ENCODE measurements at places on chromosomes 11 and 22.

DNA sequence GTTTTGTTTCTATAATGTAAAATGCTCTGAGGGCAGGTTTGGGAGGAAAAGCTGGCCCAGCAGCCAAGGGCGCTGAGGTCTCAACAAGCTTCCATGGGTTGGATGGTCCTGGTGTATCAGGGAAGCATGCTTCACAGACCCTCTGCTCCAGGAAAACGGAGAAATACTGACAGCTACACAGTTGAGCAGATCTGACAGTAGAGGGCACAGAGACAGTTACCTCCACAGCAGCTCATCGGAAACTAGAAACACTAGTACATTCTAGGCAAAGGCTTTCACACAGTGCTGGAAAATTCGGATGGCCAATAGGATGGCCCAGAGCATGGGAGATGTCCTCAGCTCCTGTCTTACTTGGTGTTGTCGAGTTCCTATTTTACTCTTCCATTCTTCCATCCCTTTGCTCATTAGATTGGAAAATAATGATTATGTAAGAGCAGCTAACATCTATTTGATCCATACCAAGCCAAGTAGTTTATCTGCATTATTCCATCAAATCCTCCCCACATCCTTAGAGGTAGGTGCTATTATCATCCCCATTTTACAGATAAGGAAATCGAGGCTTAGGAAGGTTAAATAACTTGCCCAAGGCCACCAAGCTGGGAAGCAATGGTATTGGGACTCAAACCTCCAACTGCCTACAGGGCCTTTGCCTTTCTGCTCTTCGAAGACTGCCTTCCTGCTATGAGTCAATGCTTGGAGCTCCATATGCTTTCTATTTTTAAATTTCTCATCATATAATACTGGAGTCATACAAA, 28.3 kb downstream of the LMO2 start:
- DNase-seq = no peak

DNA sequence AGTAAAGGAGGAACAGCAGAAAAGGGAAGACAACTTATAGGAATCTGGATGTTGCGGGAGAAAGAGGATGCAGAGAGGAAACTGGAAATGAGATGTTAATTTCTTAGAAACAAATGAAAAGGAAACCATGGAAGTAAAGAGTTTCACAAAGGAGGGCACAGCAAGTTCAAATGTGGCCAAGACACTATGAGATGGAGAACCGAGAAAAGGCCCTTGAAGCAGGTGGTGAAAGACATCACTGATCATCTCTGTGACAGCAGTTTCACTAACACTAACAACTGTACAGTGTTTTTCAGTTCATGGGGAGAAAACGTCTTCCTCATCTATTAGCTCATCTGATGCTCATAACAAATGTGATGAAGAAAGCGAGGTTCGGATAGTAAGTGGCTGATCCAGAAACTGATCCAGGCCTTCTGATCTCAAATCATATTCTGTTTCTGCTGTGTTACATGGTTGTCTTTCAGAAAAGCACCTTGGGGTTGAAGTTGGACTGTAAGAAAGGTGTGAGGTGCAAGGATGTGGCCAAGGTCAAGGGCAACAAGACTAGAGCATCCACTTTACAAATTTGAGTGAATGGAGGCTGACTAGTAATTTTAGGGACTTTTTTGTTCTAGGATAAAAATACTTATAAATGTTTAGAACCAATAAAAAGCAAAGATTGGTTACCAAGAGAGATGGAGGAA, 492.1 kb upstream of the CADM1 start:
- DNase-seq = no peak

GRCh38 chr11:123532131-123532530, 102.1 kb downstream of the GRAMD1B start:
- DNase-seq = no peak

DNA sequence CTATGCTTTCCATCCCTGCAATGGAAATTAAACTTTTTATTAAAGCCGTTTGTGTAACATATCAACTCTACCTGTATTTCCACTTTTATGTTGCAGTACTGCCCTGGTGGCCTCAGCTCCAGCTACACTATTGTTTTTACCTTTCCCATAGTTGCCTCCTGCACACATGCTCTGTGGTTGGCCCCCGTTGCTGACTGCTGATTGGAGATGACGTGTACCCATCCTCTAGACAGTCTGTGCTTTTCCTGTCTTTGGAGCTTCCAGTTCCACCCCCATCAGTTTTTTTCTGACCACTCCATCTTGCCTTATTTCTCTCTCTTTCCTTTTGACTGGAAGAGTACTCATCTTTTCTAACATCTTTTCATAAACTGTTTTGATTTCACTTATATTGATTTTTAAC, 123.8 kb downstream of the TEAD1 start:
- no peak for DNase-seq

DNA sequence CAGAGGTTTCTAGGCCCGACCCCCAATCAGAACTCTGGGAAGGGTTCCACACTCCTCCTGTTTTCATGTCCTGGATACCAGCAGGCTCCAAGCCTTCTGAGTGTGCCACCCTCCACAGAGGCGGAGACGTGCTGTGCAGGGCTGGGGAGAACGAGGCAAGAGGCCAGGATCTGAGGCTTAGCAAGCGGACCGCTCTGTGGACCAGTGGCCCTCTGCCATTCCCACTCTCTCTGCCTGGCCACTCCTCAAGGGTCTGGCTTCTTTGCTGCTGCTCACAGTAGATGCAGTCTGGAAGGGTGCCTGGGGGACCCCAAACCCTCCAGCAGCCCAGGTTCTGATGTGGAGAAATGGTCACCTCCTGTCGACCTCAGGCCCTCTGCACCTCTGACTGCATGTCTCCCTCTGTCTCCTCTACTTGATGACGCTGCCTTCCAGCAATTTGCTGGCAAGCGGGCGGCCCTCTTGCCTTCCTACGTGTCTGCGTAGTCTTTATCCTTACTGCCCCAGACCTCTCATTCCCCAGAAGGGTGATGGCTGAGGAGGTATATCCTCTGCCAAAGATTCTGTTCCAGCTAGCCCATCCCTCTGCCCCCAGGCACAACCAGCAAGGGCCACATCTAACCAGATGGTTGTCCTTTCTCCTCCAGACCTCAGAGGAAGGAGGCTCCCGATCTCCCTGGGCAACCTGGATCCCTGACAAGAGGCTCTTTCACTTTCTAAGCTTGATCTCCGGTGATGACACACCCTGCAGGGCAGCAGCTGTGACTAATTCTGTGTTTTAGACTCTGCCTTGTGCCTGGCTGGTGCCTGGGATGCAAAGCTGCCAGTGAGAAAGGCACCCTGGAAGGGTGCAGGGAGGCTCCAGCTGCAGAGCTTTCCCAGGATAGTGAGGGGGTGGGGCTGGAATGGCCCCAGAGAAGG, 87.3 kb downstream of the NAT10 start:
- no peak for DNase-seq

DNA sequence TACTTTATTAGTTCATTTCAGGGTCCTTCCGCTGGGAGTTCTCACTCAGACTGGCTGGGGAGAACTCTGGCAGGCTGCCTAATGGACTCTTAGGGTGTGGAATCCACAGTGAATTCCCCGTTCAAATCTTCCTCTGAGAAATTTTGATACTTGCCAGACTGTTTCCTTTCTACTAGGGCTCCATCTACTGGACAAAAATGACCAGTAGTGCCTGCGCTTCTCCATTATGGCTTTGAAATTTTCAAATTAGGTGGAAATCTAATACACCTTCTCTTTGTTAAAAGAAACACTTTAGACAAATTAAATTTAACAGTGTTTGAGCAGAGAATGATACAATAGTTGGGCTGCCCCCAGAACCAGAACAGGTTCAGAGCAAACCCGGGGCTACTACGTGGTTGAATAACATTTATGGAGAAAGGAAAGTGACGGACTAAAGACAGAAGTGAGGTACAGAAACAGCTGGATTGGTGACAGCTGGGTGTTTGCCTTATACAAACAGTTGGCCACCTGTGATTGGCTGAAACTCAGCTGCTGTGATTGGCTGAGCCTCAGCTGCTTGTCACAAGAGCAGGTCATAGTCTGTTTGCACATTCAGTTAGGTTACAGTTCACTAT, 52.9 kb upstream of the FDX1 start:
- no peak for DNase-seq

GRCh38 chr11:8426076-8426475, 162.4 kb upstream of the LMO1 start:
- DNase-seq = no peak

GRCh38 chr11:117281159-117281558, 10.0 kb upstream of the BACE1-AS start:
- no peak for DNase-seq

GRCh38 chr22:36052505-36052941, 23.9 kb upstream of the RBFOX2 start:
- DNase-seq = no peak

DNA sequence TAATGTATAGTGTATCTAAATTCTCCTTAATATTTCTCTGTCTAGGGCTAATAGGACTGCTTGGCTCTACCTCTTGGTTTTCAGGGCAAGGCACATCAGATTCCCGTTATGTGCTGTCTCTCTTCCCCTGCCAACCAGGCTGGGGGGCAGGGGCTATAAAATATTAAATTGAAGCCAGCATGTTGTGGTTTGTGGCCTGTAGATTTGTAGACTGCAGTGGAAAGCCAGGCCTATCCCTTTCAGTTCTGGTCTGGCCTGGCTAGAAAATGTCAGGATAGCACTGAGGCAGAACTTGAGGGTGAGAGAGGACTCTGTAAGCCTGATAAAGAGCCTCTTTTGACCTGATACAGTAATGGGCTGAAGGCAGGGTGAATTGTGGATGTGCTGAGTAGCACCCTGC, 14.4 kb upstream of the GRK2 start:
- DNase-seq = no peak

GRCh38 chr22:33823552-33823951, 96.7 kb downstream of the LARGE1 start:
- DNase-seq = no peak

DNA sequence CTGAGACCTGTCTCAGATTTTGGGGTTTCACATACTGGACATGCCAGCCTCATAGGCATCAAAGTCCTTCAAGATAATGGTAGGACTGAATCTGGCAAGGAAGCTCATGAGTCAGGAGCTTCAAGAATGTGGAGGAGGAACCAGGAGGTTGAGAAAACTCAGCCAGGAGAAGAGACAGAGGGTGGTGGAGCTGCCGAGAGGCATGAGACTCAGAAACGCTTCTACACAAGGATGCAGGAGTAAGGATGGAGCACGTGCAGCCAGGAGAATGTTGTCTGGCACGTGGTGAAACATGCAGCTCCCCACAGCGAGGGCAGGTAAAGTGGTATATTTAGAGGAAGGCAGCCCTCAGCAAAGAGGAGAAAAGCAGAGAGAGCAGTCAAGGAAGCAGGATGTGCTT, 148.7 kb upstream of the ISX start:
- no peak for DNase-seq

DNA sequence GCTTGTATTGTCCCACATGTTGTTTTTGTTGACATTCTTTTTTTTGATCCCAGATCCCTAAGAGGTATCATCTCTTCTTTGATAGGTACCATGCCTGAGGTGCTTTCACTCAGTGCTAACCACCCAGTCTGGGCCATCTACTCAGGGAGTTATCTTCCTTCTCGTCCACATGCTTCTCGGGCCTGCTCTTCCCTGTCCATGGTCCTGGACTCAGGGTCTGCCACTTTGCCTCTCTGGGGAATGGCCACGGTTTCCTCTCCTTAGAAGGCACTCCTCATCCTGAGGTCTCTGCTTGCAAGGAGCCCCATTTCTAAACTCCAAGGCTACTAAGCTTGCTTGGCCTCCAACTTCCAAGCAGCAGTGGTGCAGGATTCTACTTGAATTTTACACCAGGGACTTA, 227.0 kb upstream of the NCAM1 start:
- DNase-seq = no peak

DNA sequence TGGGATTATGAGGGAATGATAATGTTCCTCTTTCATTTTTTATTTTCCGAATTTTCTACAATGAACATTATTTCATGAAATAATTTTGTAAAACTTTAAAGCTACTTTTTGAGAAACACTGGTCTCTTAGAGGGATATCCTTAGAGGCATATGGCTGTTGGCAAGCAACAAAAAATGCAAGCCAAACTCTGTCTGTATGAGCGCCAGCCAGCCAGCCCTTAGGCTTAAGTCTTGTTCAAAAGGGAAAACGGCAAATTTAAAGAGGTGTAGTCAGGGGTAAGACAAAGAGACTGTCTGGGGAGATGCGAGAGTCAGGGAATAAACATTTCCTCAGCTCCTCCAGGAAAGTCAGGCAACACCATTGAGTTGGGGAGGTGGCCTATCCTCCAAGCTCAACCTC, 22.5 kb downstream of the ASCC2 start:
- no peak for DNase-seq

- DNase-seq = no peak
Measured at GRCh38 chr11:92907671-92908070, 61.8 kb upstream of the MTNR1B start.

- no peak for DNase-seq
Measured at GRCh38 chr11:6414874-6415328, 4.0 kb downstream of the APBB1 start.

Measured in stimulated activated CD8-positive, alpha-beta memory T cell treated with anti-CD3 and anti-CD28 coated beads, Interleukin-4, amount 100 ng/mL, for 4 hours (primary cell).